ENCODE measurements at places on chromosomes 4 and X.

DNA sequence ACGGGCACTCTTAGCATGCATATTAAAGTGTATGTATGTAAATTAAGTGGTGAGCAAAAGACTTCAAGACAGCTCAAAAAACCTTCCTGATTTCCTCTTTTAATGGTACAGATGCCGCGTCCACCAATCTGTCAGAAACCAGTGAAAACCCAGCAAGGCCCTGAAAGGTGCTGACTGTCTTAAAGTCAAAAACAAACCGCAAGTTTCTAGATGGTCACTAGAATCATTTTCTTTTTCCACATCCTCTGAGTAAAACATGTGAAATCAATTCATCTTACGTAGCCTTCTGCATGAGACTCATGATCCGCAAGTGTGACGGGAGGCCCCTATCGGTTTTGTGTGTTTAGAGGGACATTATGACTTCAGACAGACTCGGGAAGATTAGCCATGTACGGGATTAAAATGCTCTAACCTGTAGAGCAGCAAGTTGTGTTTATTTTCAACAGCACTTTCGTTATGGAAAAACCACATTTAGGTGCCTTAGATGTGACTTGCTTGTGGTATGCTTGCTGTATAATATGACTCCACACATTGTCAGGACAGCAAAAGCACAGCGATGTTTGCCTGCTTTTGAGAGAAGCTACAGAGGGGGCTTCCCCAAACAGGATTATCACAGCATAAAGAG lies 88.2 kb upstream of the STS start:
- no peak for DNase-seq

DNA sequence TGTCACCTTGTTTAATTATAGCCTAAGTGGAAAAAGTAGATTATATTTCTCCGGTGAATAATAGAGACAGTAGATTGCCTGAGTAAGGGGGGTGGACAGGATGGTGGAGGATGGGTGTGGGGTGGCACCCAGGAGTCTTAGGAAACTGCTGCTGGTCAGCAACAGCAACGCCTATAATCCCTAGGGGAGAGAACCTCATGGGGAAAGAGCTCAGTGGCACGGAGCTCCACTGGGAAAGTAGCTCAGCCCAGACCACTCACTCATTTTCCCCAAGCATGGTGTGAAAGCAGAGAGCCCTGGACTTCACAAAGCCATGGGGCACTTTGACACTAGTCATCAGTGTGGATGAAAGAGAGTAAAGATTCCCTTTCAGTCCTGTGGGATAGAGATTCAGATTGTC lies 31.1 kb downstream of the METTL14 start:
- no peak for DNase-seq

- no peak for DNase-seq
Observed at GRCh38 chr4:1201851-1202525, 29.6 kb upstream of the SPON2 start.

DNA sequence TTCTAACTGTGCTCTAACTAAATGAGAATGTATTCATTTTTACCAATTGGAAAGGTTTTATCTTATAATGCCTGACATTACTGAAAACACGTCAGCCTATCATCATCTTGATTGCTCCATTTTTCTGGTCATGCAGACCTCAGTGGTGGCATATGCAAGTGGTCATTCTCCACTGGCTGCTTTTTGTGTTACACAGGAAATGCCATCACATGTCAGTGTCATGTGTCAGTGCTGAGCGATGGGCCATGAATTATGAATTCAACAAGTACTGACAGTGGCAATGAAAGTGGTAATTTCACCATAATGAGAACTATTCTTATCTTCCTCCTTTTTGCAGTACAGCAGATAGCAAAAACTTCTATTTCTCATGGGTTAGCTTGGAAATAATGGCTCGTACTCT lies 190.5 kb downstream of the PACRGL start:
- no peak for DNase-seq

GRCh38 chr4:109574443-109574850 lies 14.4 kb downstream of the MCUB start:
- DNase-seq: no peak

DNA sequence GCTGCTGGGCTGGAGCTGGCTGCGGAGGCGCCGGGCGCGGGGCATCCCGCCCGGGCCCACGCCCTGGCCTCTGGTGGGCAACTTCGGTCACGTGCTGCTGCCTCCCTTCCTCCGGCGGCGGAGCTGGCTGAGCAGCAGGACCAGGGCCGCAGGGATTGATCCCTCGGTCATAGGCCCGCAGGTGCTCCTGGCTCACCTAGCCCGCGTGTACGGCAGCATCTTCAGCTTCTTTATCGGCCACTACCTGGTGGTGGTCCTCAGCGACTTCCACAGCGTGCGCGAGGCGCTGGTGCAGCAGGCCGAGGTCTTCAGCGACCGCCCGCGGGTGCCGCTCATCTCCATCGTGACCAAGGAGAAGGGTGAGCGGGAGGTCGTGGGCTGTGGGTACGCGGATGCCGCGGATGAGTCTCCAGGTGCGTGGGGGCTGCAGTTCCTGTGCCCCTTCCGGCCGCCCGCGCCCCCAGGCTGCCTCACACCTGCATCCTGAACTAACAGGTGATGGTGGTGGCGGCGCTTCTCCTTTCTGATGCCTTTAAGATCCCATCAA lies 499 bp downstream of the CYP2U1 start:
- no peak for DNase-seq

- no peak for DNase-seq
Observed at GRCh38 chr4:174592985-174593335, 70.7 kb upstream of the HPGD start.

DNA sequence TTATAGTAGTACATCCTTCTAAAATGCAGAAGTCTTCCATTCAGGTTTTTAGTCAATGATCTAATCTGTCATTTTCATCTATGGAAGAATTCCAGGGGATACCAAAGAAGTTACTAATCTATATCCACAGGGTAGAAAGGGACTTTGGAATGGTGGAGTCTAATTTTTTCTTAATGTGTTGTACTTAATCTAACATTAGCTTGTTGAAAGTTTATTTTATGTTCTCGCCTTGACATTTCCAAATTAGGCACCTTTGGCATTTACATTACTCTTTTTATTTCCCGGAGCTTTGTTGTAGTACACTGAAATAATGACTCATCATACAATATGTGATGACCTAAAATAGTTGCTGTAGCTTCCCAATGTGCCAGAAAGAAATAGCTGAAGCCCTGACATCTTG lies 91.5 kb downstream of the HTR2C start:
- no peak for DNase-seq

DNA sequence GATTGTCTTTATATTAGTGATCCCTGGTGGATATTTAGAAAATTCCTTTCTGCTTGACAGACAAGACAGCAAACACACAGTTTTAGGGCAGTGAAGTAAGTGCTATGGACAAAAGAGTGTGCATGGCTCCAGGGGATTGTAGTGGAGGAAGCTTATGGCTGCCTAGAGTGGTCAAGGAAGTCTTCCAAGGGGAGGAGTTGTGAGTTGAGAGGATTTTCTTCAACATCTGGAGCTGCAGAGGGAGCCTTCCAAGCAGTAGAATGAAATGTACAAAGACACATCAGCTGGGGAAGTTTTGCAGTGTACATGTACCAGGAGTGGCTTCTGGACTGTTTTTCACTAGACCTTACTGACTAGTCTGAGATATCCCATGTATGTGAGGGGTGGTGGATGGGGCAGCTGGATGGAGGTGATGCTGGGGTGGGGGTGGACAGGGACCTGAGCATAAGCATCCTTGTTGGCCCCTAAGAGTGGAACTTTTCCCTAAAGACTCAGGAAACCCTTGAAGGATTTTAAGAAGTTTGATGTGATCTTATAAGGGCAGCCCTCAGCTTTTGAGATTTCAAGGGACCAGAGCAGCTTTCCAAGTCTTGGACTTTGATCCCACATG lies 160.5 kb upstream of the TAPT1 start:
- no peak for DNase-seq

GRCh38 chr4:1411436-1412375 lies 5.5 kb upstream of the NKX1-1 start:
- DNase-seq: no peak

GRCh38 chr4:162497564-162498167 lies 333.9 kb upstream of the FSTL5 start:
- no peak for DNase-seq

DNA sequence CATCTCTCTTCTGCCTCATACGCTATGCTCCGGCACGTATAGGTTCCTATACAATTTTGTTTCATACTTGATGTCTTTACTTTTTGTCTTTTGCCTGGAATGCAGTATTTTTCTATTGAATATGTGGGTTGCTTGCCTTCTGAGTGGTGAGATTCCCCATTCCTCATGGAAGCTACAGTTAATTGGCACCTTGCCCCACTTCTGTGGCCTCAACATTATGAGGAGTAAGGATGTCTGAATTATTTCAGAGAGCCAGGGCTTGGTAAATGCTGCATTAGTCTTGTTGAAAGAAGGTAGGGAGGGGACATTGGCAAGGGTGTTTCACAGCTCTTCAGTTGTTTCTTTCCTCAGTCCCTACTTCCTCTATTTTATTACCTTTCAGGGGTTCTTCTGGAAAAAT lies 23.0 kb downstream of the CDKL5 start:
- DNase-seq: no peak

- no peak for DNase-seq
Observed at GRCh38 chrX:57900975-57901374, 9.3 kb downstream of the ZXDA start.

- DNase-seq: no peak
Observed at GRCh38 chrX:133527415-133527814, 112.1 kb upstream of the GPC4 start.

DNA sequence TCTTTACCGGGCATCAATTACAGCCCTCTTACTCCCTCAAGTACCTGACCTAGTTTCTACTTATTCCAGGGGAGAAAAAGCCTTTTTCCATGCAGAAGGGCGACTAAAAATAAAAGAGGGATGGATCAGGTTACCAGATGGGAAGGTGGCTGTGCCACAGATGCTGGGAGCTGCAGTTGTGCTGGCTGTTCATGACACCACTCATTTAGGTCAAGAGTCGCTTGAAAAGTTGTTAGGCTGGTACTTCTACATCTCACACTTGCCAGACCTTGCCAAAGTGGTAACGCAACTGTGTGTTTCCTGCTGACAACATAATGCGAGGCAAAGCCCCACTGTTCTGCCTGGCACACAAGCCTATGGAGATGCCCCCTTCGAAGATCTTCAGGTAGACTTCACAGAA lies 148.4 kb upstream of the FGF16 start:
- DNase-seq: no peak

GRCh38 chr4:63169836-63170235 lies 1239.4 kb downstream of the TECRL start:
- DNase-seq: no peak

- DNase-seq: peak; percentile 66
Observed at GRCh38 chr4:40897557-40898203, 147.9 kb downstream of the NSUN7 start.

DNA sequence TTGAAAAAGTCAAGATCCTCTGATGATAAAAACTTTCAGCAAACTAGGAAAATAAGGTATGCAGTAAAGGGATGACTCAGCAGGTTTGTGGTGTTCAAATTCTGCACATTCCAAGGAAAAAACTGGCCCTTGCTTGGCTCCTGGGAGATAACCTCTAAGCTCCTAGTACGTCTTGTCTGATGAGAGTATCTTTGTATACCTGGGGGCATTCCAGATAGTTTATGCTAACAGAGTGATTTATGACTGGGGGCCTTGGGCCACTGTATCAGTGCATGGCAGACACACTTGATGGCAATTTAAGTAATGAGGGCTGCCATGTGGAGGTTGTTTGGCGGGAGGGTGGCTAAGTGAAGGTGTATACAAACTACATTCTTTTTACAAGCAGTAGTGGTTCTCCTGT lies 56.9 kb downstream of the NSG1 start:
- DNase-seq: no peak

DNA sequence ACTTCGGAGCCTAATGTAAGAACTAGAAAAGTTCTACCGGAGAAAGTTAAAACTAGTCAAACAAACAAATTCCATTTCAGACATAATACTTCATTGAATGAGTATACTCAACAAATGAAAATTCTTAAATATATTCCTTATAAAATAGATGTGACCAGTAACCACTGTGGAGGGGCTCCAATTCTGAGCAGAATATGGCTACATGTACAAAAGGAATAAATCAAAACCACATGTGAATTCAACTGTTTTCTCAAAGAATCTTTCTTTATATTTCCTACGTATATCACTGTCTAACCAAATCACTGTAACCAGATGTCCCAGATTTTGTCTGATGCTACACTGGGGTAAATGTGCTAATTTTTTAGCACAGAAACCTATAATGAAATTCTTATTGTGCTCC lies 49.0 kb downstream of the HTN1 start:
- DNase-seq: no peak

DNA sequence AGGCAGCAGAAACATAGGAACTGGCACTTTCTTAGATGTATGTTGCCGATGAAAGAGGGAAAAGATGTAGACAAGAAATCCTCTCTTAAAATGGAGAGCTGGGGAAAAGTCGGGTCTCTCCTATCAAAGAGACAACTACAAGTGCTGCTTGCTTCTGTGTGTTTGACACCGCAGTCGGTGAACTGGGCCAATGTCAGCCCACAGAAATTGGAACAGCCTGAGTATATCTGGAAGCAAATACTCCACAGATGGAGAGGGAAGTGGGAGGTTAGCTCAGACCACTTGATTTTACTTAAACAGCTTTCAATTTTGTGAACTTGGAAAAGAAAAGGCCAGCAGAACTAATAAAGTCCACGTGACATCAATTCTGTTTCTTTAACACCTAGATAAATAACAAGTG lies 230.9 kb upstream of the FAT1 start:
- DNase-seq: no peak

- peak; percentile 38 for DNase-seq
Observed at GRCh38 chrX:103831803-103832544, at the start of gene RAB9B. Gene RAB9B, minus strand, starts transcription at chrX:103832257. Its CDS starts 6,473 bp downstream, at chrX:103825784.

DNA sequence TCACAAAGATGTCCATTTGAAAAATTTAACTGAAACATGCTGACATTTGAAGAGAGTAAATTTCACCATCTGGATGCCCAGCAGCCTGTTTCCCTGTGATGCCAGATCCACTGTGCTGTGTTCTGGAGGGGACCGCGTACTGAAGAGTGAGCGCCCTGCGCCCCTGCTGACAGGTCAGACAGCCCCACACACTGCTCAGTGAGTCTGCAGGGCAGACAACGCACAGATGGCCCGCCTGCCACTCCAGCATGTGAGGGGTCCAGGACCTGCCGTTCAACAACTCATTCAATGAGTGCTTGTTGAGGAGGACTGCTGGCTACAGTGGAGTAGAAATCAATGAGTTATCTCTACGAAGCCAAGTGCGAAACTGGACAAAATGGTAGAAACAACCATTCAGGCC lies 49.2 kb downstream of the FGFRL1 start:
- no peak for DNase-seq

DNA sequence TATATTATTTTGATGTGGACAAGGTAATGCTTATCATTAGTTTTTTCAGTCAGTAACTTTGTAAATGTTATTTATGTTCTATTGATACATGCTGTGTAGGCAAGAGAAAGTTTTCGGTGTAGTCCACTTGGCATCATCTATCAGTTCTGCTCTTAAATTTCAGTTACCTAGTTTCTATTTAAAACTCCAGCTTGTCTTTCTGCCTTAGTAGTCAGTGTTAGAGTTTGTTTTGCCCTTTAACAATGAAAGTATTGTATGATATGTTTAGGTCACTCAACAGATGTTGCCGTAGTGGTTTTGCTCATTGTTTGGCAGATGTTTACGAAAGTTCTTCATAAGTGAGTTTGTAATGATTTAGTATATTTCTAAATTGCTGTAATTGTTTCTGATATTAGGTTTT lies 34.9 kb upstream of the FHDC1 start:
- no peak for DNase-seq

- no peak for DNase-seq
Observed at GRCh38 chr4:140025470-140025869, 128.5 kb downstream of the MAML3 start.

GRCh38 chr4:40367451-40367850 lies 32.3 kb downstream of the CHRNA9 start:
- no peak for DNase-seq

GRCh38 chr4:72858328-72858727 lies 211.2 kb downstream of the COX18 start:
- no peak for DNase-seq
